Cardiac ventricle fibroblast (primary cell): ENCODE measurements at places on chromosomes 16 and 17. TPM values are rescaled to one million over a fixed set of nuclear protein-coding genes. Genes with fewer than 3 reads are reported as not detected.

Gene WIPF2
- 8.7 and 9.0 TPM in 2 replicates for total RNA-seq

Gene CHP2
- not detected in 2 replicates for total RNA-seq

Gene ALDH3A1
- 0.73 and 4.0 TPM in 2 replicates for total RNA-seq

Gene CCL1
- not detected in 2 replicates for total RNA-seq

Gene AATK
- total RNA-seq: 0.15 TPM in 1 of 2 replicates, not detected in the other

Gene TLCD3B
- not detected in 2 replicates for total RNA-seq

Gene USP43
- total RNA-seq: not detected in 2 replicates

Gene C17orf50
- total RNA-seq: not detected in 2 replicates

Gene GP1BA
- not detected in 2 replicates for total RNA-seq

Gene GALNS
- 18.8 and 25.7 TPM in 2 replicates for total RNA-seq

Gene TPSD1
- total RNA-seq: not detected in 2 replicates
